ENCODE measurements at places on chromosomes 2 and 18. TPM values are rescaled to one million over a fixed set of nuclear protein-coding genes. Genes with fewer than 3 reads are reported as not detected.

DNA sequence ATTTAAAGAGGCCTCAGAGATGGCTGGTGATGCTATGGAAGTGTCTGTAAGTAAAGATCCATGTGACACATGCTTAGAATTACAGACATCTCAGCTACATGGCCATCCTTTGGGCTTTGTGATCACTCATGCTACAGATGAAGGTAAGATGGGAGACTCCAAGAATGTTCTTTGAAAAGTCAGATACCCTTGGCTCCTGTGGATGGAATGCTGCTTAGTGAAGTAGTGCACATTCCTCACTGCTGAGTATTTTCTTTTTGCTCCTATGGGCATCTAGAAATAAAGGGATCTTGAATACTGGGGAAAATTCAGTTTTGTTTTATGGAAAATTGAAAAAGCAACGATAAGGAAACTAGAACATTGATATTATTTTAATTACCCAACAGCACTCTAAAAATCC lies 55.2 kb upstream of the REV1 start:
- DNase-seq: no peak

DNA sequence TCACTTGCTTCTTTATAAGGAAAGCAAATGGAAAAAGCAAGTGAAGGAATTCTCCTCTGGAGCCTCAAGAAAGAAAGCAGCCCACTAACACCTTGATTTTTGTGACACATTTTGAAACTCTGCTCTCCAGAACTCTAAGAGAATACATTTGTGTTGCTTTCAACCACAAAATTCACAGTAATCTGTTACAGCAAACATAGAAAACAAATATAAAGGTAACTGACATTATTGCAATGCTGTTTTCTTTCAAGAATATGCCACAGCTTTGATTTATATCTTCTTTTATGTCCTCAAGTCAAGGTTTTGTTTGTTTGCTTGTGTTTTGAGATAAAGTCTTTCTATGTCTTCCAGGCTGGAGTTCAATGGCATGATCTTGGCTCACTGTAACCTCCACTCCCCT lies 103.1 kb upstream of the FIGN start:
- no peak for DNase-seq

GRCh38 chr2:56127463-56128152 lies 56.2 kb upstream of the CCDC85A start:
- DNase-seq: no peak

- DNase-seq: no peak
Measured at GRCh38 chr2:42073739-42074503, 26.1 kb downstream of the PKDCC start.

SMC6 gene
- 50.0 TPM for total RNA-seq

DNA sequence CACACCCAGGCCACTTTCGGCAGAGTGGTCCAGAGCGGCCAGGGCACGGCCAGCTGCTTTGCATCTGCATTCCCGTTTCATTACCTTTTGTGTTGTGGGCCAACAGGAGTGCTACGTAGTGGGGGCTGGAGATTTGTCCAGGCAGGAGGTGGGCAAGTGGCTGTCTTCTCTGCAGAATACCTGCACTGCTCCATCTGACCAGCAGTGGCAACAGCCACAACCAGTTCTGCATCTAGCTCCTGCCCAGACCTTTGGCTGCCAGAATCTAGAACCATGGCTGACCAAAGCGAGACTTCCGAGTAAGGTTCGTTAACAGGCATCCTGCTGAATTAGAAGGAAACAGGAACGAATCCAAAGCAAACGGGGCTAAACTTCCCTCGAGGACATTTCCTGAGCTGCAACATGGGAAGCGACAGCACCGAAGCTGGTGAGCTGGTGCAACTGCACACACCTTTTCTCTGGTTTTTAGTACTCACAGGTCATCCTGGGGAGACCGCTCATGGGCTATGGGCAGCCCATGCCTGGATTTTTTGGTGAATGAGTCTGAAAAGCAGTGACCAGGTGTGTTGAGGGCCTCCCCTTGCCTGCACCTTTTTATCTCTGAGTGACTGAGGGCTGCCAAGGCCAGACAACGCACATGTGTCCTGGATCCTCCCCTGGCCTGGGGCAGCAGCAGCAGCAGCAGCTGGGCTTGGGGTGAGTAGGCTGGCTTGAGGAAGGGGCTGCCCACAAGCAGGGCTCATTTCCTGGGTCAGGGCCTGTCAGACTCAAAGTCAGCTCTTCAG lies 10.5 kb downstream of the GDF7 start:
- DNase-seq: peak; percentile 71

DNA sequence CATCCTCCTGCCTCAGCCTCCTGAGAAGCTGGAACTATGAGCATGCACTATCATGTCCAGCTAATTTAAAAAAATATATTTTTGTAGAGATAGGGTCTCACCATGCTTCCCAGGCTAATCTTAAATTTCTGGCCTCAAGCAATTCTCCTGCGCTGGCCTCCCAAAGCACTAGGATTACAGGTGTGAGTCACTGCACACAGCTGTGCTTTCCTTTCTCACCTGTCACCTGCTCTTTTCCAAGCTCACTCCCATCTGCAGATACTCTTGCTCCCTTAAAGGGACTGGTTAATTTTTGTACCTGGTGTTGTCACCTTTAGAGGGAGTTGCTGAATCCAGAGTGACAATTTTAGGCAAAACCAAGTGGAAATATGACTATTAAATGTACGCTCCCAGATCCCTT lies 178.2 kb downstream of the LOXHD1 start:
- no peak for DNase-seq

VPS4B gene
- 44.7 TPM for total RNA-seq
